ENCODE measurements at places on chromosomes 7 and 10.
A peak's percentile ranks its signal among the peaks of the same experiment; 100 is the strongest.

- no peak for DNase-seq
Observed at GRCh38 chr7:142754681-142755575, 5.7 kb downstream of the PRSS1 start.

- peak; percentile 95 for DNase-seq
Observed at GRCh38 chr7:117157241-117158209, 165.3 kb downstream of the WNT2 start.

DNA sequence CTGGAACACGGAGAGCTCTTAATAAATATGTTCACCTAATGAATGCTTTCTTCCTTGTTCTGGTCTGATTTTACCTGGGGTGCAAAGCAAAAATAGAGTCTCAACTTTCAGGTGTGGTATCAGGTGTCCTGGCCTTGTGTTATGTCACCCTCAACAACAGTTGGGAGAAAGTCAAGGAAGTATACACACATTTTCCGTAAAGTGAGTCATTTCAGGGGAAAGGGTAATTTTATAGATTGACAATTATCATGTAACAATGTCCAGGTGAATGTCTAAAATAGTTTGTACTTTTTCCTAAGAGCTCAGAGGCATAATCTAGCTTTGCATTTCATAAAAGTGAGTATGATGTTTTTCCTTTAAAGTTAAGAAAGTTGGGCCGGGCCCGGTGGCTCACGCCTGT lies 287.4 kb downstream of the SKIDA1 start:
- DNase-seq = no peak

- no peak for DNase-seq
Observed at GRCh38 chr7:108201766-108202165, 71.6 kb upstream of the LAMB4 start.

DNA sequence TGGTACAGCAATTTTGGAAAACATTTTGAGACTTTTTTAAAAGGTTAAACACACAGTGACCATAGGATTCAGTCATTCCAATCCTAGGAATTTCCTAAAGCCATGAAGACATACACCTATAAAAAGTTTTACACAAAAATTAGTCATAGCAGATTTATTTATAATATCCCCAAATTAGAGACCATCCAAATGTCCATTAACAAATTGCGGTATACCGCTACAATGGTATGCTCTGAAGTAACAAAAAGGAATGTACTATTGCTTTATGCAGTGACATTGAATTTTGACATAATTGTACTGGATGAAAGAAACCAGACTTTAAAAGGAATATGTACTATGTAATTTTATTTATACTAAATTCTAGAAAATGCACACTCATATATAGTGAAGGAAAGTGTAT lies 362.8 kb downstream of the HGF start:
- no peak for DNase-seq
